Stimulated activated CD4-positive, alpha-beta T cell treated with anti-CD3 and anti-CD28 coated beads, Interleukin-4, amount 100 ng/mL, for 24 hours (primary cell): ENCODE measurements at places on chromosomes 13 and 19.

DNA sequence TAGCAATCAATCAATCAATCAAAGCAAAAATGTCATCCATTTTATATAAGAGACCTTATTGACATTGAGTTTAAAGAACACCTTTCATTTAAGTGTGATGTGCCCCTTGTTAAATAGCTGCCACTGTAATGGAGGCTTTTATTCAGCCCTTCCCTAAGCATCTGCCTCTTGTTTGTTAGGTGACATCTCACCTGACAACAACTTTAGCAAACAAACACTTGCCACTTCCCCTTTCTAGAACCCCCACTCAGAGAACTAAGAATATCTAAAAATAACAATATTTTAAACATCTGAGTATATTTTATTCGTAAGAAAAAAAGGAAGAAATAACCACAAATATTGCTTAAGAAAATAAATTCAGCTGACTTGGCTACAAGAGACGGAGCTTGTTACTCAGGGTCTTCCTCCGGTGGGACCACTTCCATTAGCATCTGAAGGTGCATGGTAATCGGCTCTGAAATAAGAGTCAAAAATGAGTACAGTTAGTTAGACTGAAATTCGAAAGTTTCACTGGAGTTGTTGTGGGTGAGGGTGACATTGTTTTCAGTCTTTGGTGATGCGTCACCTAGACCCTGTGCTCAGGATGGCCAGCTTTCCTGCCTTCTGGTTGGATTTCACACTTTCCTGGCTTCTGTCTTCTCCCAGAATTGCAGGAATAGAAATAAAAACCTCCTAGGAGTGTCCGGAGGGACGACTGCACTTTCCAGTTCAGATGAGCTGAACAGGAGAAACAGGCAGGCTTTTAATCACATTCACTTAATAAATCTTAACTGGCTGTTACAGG lies 39.1 kb downstream of the SLC7A9 start:
- DNase-seq = no peak

- no peak for DNase-seq
These were observed 34.9 kb upstream of the METTL21C start for GRCh38 chr13:102729560-102730270.

DNA sequence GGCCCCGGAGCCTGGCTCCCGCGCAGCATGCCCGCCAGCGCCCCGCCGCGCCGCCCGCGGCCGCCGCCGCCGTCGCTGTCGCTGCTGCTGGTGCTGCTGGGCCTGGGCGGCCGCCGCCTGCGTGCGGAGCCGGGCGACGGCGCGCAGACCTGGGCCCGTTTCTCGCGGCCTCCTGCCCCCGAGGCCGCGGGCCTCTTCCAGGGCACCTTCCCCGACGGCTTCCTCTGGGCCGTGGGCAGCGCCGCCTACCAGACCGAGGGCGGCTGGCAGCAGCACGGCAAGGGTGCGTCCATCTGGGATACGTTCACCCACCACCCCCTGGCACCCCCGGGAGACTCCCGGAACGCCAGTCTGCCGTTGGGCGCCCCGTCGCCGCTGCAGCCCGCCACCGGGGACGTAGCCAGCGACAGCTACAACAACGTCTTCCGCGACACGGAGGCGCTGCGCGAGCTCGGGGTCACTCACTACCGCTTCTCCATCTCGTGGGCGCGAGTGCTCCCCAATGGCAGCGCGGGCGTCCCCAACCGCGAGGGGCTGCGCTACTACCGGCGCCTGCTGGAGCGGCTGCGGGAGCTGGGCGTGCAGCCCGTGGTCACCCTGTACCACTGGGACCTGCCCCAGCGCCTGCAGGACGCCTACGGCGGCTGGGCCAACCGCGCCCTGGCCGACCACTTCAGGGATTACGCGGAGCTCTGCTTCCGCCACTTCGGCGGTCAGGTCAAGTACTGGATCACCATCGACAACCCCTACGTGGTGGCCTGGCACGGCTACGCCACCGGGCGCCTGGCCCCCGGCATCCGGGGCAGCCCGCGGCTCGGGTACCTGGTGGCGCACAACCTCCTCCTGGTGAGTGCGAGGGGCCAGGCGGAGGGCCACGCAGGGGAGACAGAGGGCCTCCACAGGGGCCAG lies at the start of gene KL:
Gene KL, plus strand, starts transcription at position 10 of the 909 bp plus-strand sequence. Its CDS starts 18 bp downstream, at position 28.
- no peak for DNase-seq

- no peak for DNase-seq
These were observed 99.4 kb downstream of the WASF3 start for GRCh38 chr13:26656919-26657318.

DNA sequence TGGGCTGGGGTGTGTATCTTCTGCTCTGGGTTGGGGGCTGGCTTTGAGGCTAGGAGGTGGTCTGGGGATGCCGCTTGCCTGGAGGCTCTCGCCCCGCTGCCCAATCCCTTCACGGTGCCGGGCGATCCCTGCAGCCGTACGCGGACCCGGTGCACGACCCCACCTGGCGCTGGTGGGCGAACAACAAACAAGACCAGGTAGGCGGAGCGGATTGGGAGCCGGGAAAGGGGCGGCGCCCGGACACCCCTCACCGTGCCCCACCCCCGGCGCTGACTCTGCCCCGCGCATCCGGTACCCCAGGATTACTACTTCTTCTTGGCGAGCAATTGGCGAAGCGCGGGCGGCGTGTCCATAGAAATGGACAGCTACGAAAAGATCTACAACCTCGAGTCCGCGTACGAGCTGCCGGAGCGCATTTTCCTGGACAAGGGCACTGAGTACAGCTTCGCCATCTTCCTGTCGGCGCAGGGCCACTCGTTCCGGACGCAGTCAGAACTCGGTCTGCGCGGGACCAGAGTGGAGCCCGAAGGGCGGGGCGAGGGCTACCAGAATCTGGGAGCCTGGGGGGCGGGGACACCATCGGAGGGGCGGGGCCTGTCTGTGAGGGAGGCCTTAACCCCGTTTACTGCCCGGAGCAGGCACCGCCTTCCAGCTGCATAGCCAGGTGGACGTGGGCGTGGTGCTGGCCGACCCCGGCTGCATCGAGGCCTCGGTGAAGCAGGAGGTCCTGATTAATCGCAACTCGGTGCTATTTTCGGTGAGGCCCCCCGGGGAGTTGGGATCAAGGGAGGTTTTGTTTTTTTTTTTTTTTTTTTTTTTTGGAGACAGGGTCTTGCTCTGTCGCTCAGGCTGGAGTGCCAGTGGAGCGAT lies 12.1 kb upstream of the PSMD8 start:
- peak; percentile 81 for DNase-seq

- DNase-seq = peak; percentile 48
These were observed 78.8 kb downstream of the MAP4K1 start for GRCh38 chr19:38538793-38539528.

GRCh38 chr19:57558525-57558924 lies 1.1 kb downstream of the ZNF550 start:
- DNase-seq = no peak

- no peak for DNase-seq
These were observed 4.2 kb upstream of the PAFAH1B3 start for GRCh38 chr19:42306646-42307045.

- no peak for DNase-seq
These were observed 213.8 kb downstream of the KCTD12 start for GRCh38 chr13:76672420-76672819.

GRCh38 chr13:30142486-30143211 lies 164.7 kb downstream of the KATNAL1 start:
- peak; percentile 33 for DNase-seq

- no peak for DNase-seq
These were observed 2270.9 kb downstream of the PCDH9 start for GRCh38 chr13:64959276-64959675.

DNA sequence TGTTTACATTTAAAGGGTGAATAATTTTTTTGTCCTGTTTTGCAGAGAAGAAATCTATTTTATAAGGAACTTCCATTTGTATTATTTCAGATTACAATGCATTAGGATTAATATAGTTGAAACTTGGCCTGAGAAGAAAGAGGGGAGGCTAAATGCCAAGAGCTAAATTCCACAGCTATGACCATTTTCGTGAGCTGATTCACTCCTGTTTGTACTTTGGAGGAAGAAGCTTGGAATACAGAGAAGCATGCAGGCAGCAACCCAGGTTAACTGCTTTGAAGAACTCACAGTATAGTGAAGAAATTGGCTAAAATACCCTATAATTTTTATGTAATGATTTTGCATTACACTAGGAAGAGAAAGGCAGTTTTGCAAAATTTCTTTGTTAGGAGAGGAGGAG lies 309.4 kb upstream of the KLF12 start:
- no peak for DNase-seq

DNA sequence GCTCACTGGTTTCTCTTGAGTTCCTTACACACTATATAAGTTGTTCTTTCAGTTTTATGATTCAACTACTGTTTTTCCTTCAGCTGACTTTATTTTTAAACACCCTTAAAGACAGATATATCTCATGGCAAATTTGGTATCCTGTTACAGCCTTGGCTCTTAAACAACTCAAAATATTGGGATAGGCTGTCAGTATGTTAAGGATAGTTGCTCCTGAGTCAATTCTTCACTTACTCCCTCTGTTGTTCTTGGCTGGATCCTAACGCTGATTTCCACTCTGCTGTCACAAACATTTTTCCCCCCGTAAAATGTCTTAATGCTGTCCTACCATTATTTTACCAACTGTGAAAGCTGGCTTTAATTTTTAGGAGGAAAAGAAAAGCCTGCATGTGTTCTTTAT lies 1.2 kb downstream of the KCNRG start:
- DNase-seq = no peak

DNA sequence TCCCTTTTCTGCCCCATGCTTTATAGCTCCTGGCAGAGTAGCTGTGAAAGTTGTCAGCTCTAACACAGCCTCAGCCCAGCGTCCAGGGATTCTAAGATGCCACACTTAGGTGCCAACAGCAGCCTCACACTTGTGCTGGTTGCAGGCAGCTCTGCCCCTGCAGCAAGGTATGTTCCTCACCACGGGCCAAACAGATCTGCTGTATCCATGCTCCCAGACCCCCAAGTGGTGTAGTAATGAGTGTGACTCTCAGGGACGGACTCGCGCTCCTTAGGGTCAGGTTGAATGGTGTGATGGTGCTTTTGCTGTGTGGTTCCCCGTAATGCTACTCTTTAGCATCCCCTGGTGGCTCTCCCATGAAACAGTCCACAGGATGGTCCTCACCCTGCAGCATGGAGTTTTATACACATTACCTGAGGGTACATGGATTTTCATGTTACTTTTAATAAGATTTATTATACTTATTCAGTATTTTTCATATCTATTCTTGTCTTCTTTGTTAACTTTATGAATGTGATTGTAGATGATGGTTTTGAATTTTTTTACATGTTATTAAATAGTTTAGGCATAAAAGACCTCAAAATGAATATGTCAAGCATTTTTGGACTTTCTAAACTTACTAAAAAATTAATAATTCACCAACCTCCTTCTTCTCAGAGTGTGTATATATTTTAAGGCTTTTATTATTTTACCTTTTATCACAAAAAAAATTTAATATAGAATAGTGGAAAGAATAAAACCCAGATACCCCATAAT lies 232.5 kb downstream of the SLC7A1 start:
- peak; percentile 33 for DNase-seq

DNA sequence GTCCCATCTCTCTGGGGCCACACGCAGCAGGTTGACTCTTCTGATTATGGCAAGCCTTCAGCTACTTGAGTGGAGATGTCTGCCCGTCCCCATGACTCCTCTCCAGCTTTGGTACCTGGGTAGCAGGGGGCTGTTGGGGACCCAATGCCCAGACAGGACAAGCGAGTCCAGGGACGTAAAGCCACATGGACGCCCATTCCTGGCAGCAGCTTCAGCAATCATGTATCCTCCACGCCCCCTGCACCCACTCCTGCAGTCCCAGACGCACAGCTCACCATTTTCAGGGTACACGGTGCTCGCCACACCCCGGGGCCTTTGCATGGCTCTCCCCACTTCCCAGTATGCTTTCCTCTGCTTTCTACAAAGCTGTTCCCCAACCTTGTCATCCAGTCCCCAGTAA lies 22.0 kb upstream of the VSTM2B start:
- no peak for DNase-seq
